OCI-LY7 (cell line): ENCODE measurements at places on chromosomes 1 and 21.

DNA sequence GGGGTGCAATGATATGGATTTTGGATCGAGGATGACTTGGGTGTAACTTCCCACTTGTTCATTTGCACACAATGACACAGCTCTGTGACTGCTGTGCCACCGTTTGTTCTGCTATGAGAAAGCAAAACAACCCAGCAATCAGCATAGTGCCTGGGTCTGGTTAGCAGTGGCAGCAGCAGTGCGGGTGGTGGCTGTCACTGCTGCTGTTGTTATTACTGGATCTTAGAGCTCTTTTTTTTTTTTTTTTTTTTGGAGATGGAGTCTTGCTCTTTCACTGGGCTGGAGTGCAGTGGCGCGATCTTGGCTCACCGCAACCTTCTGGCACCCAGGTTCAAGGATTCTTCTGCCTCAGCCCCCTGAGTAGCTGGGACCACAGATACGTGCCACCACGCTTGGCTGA is 56.9 kb downstream of the TBCE start:
- no peak for DNase-seq

GRCh38 chr1:239719642-239720258 is 333.4 kb downstream of the CHRM3 start:
- DNase-seq: no peak

- DNase-seq: no peak
These were observed 48.0 kb downstream of the BACH1 start for GRCh38 chr21:29346771-29347170.

GRCh38 chr1:242692988-242693387 is 168.5 kb upstream of the PLD5 start:
- no peak for DNase-seq

DNA sequence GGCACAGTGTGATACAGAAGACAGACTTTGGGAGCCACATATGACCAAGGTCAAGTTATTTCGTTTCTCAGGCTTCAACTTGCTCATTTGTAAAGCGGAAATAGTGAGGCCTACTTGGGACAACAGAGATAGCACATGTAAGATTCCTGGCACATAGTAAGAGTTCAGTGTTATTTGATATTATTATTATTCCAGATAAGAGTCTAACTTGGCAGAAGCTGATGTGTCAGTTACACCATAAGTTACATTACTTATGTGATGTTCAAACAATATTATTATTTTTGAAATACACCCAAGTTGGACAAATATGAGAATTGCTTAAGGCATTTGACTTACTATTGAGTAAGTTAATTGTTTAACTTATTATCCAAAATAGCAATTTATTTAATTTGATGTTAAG is 10.2 kb upstream of the CYP4X1 start:
- no peak for DNase-seq

DNA sequence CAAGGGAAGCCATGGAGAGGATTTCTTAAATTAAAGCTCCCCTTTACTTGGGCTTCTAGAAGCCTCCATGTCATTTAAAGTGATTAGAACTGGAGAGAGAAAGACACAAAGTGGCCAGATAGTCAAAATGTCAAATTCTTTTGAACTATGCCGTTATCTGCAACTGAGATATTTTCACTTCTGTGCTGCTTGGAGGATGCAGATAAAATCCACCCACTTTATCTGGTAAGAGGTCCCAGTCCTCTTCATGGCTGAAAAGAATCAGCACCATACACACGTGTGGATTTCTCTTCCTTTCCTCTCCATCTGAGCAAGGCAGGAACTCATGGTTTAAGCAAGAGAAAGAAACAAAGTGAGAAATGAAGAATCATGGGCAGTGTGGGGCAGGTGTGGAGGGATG is 276.9 kb upstream of the RUNX1 start:
- DNase-seq: no peak

- no peak for DNase-seq
These were observed 177.3 kb downstream of the ZSCAN20 start for GRCh38 chr1:33649759-33650158.

- no peak for DNase-seq
These were observed 12.9 kb downstream of the COPA start for GRCh38 chr1:160330119-160330518.

- DNase-seq: no peak
These were observed 61.2 kb downstream of the TCP10L start for GRCh38 chr21:32523988-32524719.

DNA sequence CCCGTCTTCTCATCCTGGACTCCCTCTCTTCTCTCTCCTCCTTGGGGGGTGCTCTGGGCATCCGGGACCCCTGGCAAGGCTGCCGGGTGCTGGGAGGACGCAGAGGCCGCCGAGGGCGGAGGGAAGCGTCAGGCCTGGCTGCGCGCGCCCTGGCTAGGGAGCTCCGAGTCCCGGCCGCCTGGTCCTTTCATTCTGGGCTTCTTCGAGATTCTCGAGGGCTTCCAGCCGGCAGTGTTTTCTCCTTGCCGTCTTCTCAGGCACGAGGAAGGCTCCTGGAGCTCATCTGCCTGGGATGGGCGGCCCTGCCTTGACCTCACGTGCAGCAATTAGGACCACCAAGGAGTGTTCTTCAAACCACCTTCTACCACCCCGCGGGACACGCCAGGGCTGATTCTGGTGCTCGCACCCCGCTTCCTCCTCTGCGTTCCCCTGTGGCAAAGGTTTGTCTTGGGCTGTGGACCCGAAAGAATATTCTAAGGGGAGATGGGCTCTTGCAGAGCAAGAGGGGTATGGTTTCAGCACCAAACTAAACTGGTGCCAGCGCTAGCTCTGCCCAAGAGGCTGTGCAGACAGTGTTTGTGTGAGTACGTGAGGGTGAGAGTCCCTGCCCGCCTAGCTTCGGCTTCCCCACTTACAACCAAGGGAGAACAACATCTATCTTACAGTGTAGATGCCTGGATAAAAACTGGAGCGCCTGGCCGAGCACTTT is 36.5 kb downstream of the PIK3CD start:
- no peak for DNase-seq

GRCh38 chr1:31460027-31460426 is 47.0 kb downstream of the SERINC2 start:
- DNase-seq: no peak
